ENCODE measurements at places on chromosomes 1 and 21. TPM values are rescaled to one million over a fixed set of nuclear protein-coding genes. Genes with fewer than 3 reads are reported as not detected.

Gene ACTA1
- not detected for total RNA-seq

DNA sequence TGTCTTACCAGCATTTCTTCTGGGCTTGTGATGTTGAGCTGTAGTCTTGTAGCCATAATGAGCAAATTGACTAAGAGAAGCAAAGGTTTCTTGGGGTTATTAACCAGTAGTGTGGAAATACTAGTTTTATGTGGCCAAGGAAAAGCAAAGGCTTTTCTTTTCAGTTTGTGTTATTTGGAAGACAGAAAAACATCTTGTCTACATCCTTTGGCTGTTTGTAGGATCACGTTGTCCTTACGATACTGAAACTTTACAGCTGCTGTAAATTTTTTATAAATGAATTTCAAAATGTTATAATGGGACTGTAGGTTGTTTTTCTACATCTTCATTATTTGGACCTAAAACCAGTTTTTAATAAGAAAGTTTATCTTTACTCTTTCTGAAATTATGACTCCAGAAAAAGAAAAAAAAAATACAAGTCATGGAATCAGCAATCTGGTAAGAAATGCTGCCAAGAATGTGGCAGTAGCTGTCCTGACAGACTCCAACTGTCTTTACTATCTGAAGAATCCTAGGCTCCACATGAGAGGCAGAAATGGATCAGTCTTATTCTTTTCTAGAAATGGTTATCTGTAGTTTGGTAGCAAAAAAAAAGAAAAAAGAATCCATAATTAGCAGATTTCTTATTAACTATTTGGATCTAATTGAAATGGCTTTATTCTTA is 41.6 kb upstream of the QSOX1 start:
- no peak for DNase-seq

Gene ANXA9
- 0.46 TPM for total RNA-seq

DNA sequence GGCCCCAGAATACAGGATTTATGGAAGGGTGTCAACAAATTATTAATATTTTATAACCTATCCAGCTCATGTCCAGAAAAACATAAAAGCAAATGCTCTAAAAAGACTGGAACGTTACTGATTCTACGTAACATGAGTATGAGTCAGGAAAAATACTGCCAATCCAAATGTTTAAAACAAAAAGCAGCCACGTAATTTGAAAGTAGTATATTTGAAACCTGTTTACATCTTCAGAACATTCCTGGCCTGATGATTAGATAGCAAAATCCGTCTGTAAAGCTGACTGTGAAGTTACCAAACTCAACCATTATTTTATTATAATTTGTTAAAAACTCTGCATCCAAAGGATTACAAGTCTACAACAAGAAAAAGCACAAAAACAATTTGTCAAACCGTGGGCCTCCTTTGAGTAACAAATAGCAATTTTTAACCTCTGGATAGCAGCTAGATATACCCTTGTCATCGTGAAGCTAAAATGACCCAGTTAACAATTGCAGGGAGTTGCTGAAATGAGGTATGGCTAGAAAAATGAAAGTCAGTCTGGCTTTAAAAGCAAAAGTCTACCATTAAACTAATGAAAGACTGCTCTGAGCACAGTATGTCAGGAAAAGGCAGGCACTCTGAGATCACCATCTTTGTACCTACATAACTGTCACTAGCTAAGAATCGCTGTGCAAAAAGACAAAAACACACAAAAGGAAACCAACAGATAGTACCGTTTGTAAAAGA is 1.2 kb downstream of the UBR4 start:
- no peak for DNase-seq

DNA sequence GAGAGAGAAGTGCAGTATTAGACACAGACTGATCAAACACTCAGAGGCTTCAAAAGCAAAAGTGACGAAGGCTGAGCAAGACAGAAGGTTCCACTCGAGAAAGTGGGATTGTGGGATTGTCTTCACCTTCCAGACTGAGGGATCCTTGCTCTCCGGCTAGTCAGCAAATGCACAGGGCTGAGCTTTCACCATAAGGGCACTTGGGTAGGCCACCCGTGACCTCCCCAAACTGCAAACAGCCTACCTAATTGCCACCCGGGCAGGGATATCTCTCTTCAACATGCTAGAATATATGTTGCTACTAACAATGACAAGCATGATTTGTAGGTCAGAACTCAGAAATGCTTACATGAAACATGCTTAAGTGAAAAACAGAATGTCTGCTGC is 35.3 kb upstream of the RIPK4 start:
- no peak for DNase-seq

Gene CFAP141
- total RNA-seq, result not detected

- no peak for DNase-seq
Observed at GRCh38 chr1:44060830-44061267, 29.6 kb upstream of the SLC6A9 start.

Data from MG63 (cell line).